ENCODE measurements at places on chromosomes 11 and 22. TPM values are rescaled to one million over a fixed set of nuclear protein-coding genes. Genes with fewer than 3 reads are reported as not detected.

Gene SYNGR1
- total RNA-seq, result 22.0 TPM

Gene EHD1
- total RNA-seq, result 57.9 TPM

- DNase-seq, result no peak
Measured at GRCh38 chr11:103928040-103928801, 108.2 kb upstream of the DDI1 start.

DNA sequence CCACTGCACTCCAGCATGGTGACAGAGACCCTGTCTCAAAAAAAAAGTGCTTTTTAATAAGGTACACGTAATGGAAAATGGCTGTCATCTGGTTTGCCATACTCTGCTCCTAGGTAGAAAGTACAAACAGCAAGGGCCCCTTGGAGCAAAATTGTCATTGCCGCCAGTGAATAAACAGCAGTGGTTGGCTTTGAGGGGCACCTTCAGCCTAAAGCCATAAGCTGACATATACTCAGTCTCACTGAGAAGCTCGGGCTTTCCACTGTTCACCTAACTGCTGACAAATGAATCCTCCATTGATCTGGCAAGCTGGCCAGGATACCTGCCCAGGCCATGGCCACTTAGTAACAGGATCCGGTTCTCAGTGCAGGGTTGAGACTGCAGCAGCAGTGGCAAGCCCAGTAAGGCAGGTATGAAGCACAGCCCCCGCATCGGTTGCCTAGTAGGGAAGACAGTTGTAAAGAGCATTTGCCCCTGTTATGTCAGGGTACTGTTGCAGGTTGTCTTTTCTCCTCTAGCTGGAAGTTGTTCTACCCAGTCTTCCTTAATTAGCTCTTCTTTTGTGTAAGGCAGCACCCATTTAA, 38.8 kb downstream of the MARK2 start:
- no peak for DNase-seq

DNA sequence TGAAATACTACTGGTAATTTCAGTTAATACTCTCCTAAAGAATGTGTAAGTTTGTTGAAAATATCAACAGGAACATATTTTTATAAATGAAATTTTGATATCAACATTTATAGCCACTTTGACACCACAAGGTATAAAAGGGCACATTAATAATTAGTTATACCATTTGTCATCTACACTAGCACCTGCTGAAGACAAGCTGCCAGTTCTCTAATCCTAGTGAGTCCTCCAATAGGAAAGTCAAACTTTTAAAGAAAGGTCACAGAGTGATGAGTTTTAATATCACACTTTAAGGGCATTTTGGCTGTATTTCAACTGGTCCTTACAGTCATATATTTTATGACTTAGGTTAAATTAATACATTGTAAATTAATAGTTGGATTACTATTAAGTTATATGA, 52.3 kb downstream of the APOL5 start:
- DNase-seq, result no peak

DNA sequence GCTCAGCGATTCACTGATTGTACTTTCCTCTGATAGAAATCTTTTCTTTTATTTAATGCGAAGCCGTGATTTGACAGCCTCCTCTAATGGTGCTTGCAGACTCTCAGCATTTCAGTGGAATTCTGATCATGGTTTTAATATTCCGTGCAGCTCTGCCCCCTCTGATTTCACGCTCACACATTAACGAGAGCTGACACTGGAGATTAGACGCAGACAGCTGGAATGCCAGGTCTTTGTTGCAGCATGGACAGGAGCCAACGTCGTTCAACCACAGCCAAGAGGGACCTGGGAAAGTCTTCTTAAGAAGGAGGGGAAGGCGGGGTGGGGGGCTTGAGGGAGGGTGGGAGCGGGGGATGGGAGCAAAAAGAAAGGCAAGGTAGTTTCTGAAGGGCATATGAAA, 186.4 kb downstream of the BLID start:
- DNase-seq, result peak; percentile 85

DNA sequence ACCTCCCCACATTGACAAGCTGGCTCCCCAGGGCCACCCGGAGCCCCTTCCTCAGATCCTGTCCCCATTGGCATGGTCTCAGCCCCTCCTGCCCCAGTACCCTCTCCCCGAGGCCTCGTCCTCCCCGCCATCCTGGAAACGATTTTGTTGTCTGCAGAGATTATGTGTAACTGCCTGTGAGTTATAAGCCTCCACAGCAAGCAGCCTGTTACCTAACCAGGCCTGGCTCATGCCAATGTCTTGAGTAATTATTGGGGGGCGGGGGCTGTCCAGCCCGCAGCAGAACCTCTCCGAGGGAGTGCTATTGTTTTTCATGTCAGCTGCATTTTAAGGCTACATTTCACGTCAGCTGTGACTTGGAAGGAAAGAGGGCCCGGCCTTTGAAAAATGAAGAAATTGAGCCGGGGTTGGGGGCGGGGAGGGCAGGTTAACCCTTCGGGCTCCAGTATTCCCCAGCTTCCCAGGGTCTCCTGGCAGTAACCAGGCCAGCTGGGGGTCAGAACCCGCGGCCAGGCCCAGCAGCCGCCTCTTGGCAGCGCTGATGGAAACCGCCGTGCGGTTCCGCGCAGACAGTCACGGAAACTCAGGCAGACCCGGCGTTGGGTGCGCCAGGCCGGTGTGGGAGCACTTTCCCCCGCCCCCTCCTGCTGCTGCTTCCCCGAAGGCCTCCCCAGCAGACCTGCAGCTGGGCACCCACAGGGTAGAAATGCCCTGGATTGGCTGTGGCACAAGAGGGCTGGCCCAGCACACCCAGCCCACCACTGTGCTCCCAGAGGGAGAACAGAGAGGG, 59.5 kb downstream of the CDKN1C start:
- DNase-seq, result peak; percentile 59

DNA sequence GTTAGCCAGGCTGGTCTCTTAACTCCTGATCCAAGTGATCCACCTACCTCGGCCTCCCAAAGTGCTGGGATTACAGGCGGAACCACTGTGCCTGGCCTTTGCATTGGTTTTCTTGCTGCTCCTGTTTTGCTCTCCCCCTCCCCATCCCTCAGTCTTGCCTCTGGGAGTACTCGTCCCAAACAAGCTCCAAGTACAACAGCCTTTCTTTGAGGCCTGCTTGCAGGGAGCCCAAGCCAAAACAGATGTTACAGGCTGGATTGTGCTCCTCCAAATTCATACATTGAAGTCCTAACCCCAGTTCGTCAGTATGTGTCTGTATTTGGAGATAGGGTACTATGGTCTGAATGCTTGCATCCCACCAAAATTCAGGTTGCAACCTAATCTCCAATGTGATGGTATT, 8.6 kb downstream of the IGLL1 start:
- no peak for DNase-seq

DNA sequence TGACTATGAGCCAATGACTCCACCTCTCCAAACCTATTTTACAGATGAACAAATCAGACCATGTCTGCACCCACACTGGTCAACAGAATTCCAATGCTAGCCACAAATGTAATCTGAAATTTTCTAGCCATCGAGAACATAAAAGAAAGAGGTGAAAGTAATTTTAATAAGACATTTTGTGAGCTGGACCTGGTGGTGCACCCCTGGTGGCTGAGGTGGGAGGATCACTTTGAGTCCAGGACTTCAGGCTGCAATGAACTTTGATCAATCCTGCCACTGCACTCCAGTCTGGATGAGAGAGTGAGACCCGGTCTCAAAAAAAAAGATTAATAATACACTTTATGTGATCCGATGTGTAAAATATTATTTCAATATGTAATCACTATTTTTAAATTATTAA, 9.4 kb upstream of the RNF185 start:
- DNase-seq, result no peak

DNA sequence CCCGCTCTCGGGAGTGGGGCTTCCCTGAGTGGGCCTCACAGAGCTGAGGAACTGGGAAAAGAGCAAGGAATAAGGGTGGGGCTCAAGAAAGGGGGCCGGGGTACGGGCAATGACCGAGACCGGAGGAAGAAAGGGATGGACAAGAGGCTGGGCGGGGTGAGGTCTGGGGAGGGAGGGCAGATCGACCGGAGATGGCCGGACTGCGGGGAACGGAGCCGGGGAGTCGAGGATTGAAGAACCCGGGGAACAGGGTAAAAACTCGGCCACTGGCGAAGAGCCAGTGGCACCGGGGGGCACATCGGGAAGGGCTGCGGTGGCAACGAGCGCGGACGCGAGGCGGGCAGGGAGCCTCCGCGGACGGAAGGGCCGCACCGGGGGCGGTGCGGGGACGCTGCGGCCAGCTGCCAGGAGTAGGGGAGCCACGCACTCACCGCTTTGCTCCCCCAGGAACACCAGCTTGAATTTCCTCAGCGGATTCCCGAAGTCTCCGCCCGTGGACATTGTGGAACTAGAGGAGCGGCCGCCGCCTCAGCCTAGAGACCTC, 667 bp downstream of the RAB6A start:
- peak; percentile 58 for DNase-seq
